ENCODE measurements at places on chromosomes 13 and 19. TPM values are rescaled to one million over a fixed set of nuclear protein-coding genes. Genes with fewer than 3 reads are reported as not detected.

Gene B3GLCT
- 9.8 TPM for total RNA-seq

Gene HSD17B14
- 65.6 TPM for total RNA-seq

Gene NAPSA
- total RNA-seq, result not detected

Gene SIGLEC8
- total RNA-seq, result not detected

Gene TSHZ3
- total RNA-seq, result 12.3 TPM

Gene CACNA1A
- 9.0 TPM for total RNA-seq
